ENCODE measurements at places on chromosomes 5 and 9.

GRCh38 chr9:98129451-98129881 is 10.4 kb upstream of the TRIM14 start:
- DNase-seq: peak; percentile 58

- no peak for DNase-seq
These were observed 620.3 kb upstream of the WWC1 start for GRCh38 chr5:167671176-167671575.

- no peak for DNase-seq
These were observed 194.9 kb downstream of the FBN2 start for GRCh38 chr5:128343168-128343567.

DNA sequence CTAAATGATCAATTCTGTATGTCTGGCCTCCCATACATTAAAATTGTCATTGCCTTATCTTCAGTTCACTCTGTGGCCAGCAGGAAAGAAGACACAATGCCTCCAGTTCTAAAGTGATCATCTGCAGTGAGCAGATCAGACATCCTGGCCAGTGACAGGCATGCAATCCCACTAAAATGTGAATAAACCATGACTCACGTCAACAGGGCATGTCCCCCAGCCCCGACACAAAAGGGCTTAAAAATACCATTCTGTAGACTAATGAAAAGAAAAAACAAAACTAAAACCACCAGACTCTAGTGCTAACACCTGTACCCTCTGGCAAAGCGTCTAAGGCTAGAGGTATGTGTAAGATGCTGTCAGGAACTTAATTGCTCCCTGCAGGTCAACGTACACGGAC is 38.5 kb downstream of the DDX31 start:
- no peak for DNase-seq

GRCh38 chr5:50975840-50976239 is 309.4 kb downstream of the PARP8 start:
- no peak for DNase-seq

DNA sequence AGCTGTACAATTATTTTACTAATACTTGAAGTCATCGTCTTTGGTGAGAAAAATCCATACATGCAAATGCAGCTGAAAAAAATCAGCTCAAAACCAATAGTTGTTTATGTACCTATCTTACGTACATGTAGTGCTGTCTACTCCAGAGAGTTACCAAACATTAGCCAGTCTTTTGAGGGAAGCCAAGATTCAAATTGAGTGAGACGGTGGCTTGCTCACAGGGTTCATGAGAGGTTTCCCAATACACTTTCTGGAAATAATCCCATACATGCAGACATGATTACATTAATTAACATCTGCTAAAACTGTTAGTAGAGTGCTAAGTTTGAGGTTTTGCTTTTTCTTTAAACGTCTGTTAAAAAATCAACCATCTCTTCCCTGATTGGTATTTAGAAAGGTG is 2.3 kb downstream of the C9orf72 start:
- DNase-seq: no peak

DNA sequence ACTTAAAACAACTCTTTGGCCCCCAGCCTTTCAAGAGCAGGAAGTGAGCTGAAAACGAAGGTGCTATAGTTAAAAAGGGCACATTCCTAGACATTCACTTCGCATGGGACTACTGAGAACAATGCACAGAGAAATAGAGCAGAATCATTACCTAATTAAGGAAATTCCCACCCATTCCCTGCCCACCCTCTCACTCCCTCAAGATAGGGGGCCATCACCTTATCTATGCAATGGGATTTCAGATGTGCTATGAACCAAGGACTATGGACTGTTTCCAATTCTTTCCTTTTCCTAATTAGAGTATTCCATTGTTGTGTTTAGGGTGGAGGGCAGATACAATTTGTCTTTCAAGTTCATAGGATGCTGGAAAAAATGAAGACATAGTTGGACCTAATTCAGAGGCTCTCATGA is 476.8 kb downstream of the CETN3 start:
- DNase-seq: no peak

GRCh38 chr5:160469156-160470144 is 47.8 kb downstream of the PTTG1 start:
- DNase-seq: no peak

DNA sequence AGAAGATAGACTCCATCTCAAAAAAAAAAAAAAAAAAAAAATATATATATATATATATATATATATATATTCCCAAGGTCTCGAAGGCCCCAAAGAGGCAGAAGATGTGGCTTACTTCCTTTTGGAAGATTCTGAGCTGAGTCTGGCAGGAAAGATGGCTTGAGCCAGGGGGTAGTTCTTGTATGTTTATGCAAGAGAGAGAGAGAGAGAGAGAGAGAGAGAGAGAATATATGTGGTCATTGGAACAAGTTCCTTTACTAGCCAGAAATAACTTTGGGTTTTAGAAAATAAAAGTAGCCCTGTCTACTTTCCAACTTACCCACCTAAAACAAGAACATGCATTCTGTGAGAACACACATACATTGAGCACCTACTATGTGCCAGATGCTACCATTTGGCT is 17.6 kb downstream of the NCS1 start:
- no peak for DNase-seq

DNA sequence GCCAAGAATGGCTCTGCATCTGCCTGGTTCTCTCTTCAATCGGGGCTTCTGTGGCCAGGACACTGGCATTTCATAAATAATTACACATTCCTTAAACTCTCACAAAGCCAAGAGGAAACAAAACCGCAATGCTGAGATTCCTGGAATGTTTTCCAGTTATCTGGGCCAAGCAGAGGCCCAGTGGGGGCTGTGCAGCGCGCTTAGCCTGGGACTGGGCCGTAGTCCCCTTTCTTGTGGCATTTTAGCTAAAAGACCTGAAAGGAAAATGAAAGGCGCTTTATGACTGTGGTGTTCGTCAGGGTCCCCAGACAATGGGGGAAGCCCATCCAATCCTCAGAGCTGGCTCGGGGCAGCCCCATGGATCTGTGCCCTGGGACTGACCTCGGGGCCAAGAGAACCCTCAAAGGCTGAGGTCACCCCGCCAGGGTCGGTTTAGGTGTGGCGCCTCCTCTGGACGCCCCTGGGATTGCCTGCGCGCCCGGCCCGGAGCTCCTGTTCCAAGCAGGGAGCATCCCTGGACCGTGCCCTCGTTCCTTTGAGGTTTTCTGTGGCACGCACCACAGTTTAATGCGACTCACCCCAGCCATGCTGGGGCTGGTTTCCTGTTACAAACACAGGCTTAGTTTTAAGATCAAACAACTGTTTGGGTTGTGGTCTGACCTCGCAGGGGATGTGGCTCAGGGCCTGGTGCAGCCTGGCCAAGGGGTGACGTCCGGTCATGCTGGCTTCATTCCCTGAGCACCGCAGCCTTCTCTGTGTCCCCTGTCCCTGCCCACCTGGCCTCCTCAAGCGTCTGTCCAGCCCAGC is 51.5 kb upstream of the NKD2 start:
- DNase-seq: peak; percentile 54

DNA sequence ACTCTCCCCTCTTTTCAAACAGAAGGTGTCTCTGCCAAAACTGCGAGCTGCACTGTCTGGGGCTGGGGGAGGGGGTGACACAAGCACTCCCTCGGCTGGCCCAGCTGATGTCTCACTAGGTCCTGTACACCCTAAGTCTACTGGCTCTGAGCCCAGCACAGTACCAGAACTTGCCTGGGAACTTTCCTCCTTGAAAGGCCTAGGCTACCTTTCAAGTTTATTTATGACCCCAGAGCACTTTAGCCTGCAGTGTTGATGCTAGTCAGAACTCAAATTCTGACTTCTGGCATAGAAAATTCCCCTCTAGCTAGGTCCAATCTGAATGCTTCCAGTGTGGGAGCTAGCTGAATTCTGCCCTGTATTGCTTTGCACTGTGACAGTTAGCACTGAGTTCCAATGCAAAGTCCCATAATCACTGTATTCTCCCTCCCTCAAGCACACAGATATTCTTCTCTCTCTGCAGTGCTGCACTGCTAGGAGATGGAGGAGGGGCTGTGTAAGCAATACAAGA is 10.5 kb downstream of the LURAP1L start:
- no peak for DNase-seq

DNA sequence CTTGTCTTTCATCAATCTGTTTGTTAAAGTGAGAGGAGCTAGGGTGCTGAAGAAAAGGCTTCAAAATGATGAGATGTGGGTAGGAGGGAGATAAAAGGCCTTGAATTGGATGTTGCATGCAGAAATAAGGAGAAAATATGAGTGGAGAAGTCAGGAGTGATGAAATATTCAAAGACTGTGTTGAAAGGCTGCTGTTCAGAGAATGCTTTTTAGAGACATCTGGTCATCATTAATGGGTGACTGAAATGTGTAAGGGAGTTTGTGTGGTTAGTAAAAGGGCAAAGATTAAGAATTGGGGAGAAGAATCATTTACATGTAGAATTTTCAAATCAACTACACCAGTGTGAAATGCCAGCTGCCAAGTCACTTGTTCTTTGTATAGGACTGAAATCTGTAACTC is 383.9 kb downstream of the MAT2B start:
- DNase-seq: no peak
